GM04504 (cell line): ENCODE measurements at places on chromosomes 3 and 15.

DNA sequence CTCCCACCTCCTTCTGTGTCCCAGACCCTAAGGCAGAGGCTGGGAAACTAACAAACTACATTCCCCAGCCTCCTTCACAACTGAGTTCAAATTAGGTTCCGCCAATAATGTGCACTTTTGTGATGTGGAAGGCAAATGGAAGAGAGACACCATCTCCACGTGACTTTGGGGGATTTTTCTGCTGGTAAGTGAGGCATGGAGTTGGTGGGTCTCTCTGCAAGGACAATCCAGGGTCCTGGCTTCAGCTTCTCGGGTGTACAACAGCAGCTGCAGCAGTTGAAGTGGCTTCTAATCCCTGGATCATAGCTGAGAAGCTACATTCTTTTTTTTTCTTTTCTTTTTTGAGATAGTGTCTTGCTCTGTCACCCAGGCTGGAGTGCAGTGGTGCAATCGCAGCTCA lies 58.9 kb upstream of the GATA2 start:
- no peak for DNase-seq

DNA sequence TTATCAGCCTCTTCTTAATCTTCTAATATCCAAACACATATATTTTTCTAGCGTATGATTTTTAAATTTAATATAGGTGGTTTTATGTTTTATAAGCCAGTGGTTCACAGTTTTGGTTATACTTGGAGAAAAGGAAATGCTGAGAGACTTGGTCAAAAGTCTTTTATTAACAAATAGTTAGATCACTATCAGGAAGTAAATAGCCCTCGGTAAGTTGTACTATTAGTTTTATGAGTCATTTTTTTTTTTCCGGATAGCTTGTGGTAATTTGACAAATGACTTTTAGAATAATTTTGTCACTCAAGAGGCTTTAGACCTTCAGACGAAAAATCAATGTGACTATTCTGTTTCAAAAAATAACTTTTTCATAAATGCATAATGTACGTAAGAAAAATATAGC lies 232.2 kb upstream of the ROBO1 start:
- DNase-seq = no peak

GRCh38 chr3:149415484-149415883 lies 38.0 kb upstream of the TM4SF1 start:
- no peak for DNase-seq

GRCh38 chr3:10017636-10018292 lies 8.5 kb upstream of the FANCD2 start:
- DNase-seq = peak; percentile 56

- no peak for DNase-seq
Observed at GRCh38 chr3:178397836-178398235, 138.4 kb upstream of the KCNMB2 start.

DNA sequence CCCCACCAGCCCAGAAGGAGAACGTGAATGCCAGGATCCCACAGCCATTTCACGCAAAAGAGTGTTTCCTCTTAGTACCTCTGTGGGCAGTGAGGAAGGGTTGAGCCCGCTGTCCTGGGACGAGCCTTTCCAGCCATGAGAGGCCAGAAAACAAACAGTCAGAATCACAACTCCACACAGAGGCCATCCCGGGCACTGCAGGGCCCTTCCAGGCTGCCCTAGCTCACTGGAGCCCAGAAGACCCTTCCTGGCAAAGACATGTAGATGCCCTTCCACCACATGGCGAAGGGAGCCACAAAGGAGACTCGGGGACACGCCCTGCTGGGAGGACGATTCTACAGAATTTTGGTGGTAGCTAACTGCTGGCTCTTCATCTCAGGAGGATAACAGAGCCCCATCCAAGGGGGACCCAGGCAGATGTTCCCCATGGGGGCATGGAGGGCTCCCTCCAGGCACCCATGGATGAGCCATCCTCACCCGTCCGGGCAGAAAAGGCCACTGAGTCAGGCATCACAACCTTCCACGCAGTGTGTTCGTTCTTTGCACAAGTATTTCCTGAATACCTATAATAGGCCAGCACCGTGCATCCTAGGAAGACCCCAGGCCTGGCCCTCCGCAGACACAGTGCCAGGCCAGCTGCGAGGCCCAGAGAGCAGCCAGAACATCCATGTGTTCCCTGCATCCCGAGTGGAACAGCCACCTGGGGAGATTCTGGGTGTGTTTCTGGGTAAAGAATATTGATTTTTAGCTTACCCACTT lies 47.2 kb downstream of the SLC12A8 start:
- no peak for DNase-seq

- no peak for DNase-seq
Observed at GRCh38 chr3:188305220-188305619, 151.3 kb downstream of the LPP start.
